ENCODE measurements at places on chromosomes 16 and 17. TPM values are rescaled to one million over a fixed set of nuclear protein-coding genes. Genes with fewer than 3 reads are reported as not detected.

Gene DNAAF8
- total RNA-seq: 2.2 TPM

Gene CDRT15
- total RNA-seq: not detected

Gene TOX3
- total RNA-seq: not detected

Gene MYCBPAP
- total RNA-seq: 1.2 TPM

Gene CCL5
- total RNA-seq: not detected

Gene RILP
- total RNA-seq: 1.8 TPM

Gene C16orf89
- total RNA-seq: not detected

Gene OTOP2
- total RNA-seq: not detected

Gene GGA2
- 37.2 TPM for total RNA-seq

Gene CDH3
- 1.1 TPM for total RNA-seq
